ENCODE measurements at places on chromosomes 6 and 20. TPM values are rescaled to one million over a fixed set of nuclear protein-coding genes. Genes with fewer than 3 reads are reported as not detected.

GPR63 gene
- total RNA-seq, result 5.0 TPM

PPP1R3G gene
- 0.16 TPM for total RNA-seq

TTLL9 gene
- not detected for total RNA-seq

DEFB132 gene
- not detected for total RNA-seq

LTB gene
- total RNA-seq, result 16.3 TPM

- no peak for DNase-seq
- no peak overlapping the region for H3K27ac ChIP-seq
- H3K4me1 ChIP-seq, result peaks cover 16% of the 10 kb centered on the region
- no peaks in the 10 kb centered on the region for H3K27me3 ChIP-seq
Measured at GRCh38 chr6:21747441-21747840, 153.9 kb downstream of the SOX4 start.

- H3K27me3 ChIP-seq, result peaks cover 14% of the 10 kb centered on the region
- H3K4me3 ChIP-seq, result no peak overlapping the region
- no peaks in the 10 kb centered on the region for H3K4me1 ChIP-seq
Measured at GRCh38 chr6:20302702-20303251, 90.5 kb upstream of the MBOAT1 start.

DNA sequence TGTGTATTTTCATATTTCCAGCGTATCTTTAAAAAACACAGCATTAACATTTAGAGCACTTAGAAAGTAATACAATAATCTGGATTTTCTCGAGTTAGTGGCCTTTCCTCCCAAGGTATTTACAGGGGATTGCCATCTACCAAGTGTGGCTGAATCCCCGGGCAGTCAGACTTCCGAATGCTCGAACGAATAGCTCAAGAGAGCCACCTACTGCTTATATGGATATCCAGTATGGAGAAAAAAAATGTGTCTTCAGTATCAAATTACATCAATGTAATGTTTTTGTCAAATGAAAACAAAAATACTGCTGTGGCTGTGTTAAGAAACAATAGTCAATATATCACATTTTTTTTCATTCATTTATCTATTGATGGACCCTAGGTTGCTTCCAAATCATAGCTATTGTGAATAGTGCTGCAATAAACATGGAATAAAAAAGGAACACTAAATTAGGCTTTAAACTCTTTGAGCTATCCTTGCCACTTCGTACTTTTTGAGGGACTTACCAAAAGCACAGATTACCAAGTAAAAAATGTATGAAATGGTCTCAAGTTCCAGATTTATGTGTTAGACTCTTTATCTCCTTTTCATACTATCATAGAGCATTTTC is 654.5 kb upstream of the PTCHD4 start:
- no peak overlapping the region for H3K27ac ChIP-seq
- DNase-seq, result no peak

- H3K27ac ChIP-seq, result no peak overlapping the region
- H3K27me3 ChIP-seq, result no peaks in the 10 kb centered on the region
- no peak for DNase-seq
Measured at GRCh38 chr20:53171065-53171464, 198.9 kb downstream of the TSHZ2 start.

GRCh38 chr20:19045371-19045770 is 167.1 kb upstream of the SLC24A3 start:
- H3K4me3 ChIP-seq, result no peak overlapping the region
- DNase-seq, result no peak
- H3K27ac ChIP-seq, result no peak overlapping the region
- H3K27me3 ChIP-seq, result no peaks in the 10 kb centered on the region
- no peaks in the 10 kb centered on the region for H3K4me1 ChIP-seq

- no peaks in the 10 kb centered on the region for H3K27me3 ChIP-seq
- DNase-seq, result no peak
- no peaks in the 10 kb centered on the region for H3K36me3 ChIP-seq
- H3K4me1 ChIP-seq, result peaks cover 10% of the 10 kb centered on the region
- no peak overlapping the region for H3K4me3 ChIP-seq
Measured at GRCh38 chr6:5679691-5680090, 327.0 kb downstream of the NRN1 start.

Measured in activated T-helper 2 cell treated with anti-CD3 and anti-CD28 coated beads, Interferon-gamma antibody, Interleukin-2, Interleukin-4, amounts not matched to agents 10 μg/mL and 5 μg/mL and 100 μg/mL, durations not matched to agents 14 hours and 24 hours and 36 hours (primary cell).